Suprapubic skin (tissue), 4 donors: ENCODE measurements at places on chromosomes 1 and 21.

DNA sequence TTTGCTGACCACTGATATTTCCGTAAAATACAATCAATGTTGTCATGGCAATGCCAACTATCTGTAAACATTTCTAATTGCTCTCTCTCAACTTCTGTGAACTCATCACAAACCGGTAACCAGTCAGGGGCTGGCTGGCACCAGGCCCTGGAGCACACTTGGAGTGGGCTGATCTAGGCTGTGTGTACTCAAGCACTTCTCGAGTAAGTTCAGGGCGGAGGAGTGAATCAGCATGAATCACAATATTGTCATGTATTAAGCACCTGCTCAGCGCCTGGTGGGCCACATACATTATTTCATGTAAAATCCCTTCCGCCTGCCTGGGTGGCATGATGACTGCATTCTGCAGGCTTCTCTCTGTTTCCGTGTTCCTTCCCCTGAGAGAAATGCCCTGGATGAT lies 212.4 kb downstream of the FOXD2 start:
- peak; percentile 41 for DNase-seq

DNA sequence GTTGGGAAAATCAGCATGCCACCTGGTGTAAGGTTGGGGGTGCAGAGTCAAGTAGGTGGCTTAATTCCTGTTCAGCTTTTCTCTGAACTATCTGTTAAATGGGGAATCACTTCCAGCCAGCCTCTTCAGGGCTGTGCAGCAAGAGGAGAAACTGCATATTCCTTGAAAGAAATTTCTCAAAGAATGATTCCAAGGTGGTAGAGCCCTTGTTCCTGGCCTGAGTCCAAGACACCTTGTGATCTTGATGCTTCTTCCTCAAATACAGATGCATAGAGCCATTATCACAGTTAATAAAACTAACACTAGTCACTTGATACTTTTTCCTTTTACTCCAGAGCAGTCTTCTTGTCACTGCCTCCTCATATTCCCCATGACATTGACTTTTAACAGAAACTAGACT lies 5.2 kb downstream of the TXLNA start:
- no peak for DNase-seq

- no peak for DNase-seq
Measured at GRCh38 chr1:211609120-211610024, 30.4 kb upstream of the SLC30A1 start.

- DNase-seq: no peak
Measured at GRCh38 chr1:203681739-203682138, 55.1 kb downstream of the ATP2B4 start.

DNA sequence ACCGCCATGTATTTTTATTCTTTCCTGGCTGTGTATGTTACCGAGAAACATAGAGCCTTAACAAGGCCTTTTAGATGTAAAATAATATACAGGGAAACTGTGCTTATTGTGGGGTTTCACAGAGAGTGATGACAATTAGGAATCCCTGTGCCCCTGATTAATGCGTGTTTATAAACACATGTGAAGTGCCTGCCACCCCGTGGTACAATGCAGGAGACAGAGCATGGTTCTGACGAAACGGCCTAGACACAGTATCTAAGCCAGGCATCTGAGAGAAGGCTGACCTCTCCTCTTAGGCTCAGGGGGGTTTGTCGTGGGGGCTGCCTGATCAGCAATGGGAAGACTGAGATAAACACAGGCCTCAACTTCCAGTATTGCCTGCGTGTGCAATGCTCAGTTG lies 200.0 kb downstream of the AJAP1 start:
- no peak for DNase-seq

DNA sequence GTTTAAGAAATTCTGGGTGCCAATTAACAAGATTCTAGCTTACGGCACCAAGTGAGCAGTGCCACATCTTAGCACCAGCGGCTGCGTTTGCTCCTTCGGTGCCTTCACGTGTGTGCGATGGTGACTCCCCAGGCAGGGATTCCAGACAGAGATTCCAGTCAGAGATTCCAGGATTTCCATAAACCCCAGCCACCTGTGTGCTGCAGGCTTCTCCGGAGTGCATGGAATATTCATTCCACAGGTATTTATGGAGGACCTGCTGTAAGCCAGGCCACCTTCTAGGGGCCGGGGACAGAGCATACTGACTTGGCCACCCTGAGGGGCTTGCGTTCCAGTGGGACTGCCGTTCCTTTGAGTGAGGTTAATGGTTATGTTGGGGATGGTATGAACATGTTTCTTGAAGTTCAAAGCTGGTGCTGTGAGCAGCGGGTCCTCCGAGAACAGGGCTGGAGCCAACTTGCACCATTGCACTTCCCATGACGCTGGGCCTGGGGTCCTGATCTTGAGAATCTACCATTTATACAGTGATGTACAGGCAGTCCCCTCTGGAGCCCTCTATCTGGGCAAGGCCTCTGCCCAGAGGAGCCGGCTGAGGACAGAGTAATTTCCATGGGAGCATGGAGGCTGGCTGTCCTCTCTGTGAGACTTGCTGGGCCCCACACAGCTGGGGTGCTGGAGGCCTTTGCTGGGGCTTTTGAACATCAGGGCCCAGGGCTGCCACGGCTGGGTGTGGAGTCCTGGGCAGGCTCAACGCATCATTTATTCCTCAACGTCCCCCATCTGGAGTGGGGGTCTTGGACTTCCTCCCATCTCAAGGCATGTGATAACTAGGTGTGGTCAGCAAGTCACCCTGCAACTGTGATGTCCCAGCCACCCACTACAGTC lies 58.8 kb upstream of the AJAP1 start:
- peak; percentile 69 for DNase-seq

DNA sequence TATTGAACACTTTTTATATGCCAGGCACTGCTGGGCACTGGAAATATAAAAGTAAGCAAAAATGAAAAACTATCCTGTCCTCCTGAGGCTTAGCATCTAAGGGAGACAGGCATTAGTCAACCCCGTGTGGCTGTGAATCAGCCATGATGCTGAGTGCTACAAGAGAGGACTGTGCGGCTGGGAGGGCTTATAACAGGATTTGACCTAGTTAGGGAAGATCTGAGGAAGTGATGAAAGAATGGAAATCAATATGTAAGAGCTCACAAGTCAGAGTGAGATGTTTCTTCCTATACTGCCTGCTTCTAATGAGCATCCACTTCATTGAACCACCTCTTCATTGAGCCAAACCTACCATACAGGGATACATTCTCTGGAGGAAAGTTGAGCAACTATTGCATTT lies 15.1 kb downstream of the TRIM45 start:
- no peak for DNase-seq

DNA sequence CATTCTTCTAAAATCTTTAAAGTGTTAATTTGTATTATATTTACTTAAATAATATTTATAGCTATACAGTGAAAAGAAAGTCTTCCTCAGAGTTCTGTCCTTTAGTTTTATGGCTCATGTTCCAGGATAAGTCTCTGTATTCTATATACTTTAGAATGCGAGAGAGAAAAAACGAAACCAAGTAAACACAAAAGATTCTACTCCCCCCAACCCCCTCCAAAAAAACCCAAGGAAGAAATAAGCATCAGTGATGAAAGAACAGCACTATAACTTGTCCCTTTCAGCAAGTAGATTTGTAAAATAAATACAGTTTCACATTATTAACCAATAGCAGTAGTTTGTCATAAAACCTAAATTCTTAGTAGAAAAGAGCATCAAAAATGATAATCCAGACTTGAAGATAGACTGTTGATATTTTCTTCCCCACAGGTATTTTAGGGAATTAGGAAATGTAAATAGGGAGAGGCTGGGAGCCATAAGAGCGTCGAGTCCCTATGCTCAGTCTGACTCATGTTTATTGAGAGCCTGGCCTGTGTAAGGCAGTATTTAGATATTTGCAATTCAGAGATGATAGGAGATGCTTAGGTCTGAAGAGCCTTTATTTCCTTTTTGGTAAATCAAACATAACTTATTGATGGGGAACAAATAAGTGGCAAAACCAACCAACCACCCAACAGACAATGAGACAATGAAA lies 35.5 kb downstream of the CDC14A start:
- DNase-seq: no peak

- DNase-seq: no peak
Measured at GRCh38 chr1:54285815-54286345, 85.9 kb downstream of the MRPL37 start.
